ENCODE measurements at places on chromosomes 11 and 22.

DNA sequence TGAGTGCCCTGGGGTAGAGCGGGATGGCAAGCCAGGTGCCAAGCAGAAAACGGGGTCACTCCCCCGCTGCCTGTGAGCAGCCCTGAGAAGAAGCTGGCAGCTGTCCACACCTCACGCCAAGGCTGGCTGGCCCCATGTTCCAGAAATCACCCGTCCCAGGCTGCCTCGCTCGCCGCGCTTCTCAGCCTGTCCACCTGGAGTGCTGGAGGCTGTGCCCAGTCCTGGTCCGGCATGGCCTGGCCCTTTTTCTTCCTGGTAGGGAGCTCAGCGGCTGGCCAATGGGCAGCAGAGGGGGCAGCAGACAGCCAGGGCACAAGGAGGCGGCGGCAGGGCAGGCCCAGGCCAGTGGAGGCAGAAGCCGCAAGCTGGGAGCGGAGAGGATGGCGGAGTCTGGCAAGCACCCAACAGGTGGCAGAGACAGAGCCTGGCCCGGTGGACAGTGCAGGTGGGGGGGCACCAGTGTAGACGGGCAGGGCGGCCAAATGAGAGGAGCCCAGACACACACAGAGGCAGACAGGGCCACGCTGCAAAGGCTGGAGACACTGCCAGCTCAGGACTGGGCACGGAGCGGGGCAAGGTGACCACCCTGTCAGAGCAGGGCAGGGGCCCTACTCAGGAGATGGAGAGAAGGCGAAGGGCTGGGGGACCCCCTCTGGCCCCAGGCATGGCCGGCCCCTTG lies 37.2 kb upstream of the TH start:
- H3K4me1 ChIP-seq: no peaks in the 10 kb centered on the region
- DNase-seq: no peak
- no peaks in the 10 kb centered on the region for H3K36me3 ChIP-seq
- no peak overlapping the region for H3K27ac ChIP-seq
- peaks cover 89% of the 10 kb centered on the region for H3K27me3 ChIP-seq

DNA sequence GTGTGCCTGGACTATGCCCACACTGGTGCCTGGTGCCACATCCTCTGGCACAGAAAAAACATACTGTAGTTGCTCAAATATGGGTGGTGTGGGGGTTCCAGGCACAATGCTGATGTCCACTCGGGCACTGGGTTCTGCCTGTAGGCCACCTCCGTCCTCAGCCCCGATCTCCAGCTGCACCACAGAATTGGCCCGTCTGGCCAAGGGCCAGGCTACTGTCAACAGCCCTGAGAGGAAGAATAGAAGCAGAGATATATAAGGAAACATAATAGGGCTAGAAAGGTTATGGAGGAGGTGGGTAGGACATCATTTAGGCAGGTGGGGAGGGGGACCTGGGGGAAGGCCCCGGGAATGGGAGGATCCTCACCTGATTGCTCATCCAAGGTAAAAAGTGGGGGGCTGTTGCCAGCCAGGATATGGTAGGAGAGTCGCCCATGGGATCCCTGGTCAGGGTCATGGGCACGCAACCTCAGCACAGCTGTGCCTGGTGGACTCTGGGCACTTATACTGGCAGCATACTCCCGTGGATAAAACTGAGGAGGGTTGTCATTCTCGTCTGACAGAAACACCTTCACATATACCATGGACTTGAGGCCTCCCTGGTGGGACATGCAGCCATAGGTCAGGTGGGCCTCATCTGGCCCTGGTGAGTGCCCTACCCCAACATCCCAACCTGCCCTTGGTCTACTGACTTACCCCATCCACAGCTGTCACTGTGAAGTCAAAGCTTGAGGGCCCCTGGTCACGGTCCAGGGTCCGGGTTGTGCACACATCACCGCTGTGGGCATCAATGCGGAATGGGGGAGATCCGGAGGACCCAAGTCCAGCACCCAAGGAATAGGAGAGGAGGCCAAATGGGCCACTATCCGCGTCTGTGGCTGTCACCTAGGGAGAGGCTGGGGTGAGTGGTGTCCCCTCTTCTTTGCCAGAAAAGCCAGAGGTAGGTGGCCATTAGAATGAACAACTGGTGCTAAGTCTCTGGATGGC lies 14.5 kb upstream of the TPP1 start:
- DNase-seq: no peak

GRCh38 chr22:19479355-19480172 lies at the start of gene CDC45:
Gene CDC45 (plus strand): TSS chr22:19479920. CDS start chr22:19479969, 49 bp downstream.
- H3K4me3 ChIP-seq: peak within 1 kb of the TSS; percentile 93
- peak; percentile 98 for DNase-seq
- peaks cover 2% of the 10 kb centered on the region for H3K36me3 ChIP-seq
- H3K4me1 ChIP-seq: 0 out of 2 replicates have a peak, but pooled peaks cover 3% of the 10 kb centered on the region

DNA sequence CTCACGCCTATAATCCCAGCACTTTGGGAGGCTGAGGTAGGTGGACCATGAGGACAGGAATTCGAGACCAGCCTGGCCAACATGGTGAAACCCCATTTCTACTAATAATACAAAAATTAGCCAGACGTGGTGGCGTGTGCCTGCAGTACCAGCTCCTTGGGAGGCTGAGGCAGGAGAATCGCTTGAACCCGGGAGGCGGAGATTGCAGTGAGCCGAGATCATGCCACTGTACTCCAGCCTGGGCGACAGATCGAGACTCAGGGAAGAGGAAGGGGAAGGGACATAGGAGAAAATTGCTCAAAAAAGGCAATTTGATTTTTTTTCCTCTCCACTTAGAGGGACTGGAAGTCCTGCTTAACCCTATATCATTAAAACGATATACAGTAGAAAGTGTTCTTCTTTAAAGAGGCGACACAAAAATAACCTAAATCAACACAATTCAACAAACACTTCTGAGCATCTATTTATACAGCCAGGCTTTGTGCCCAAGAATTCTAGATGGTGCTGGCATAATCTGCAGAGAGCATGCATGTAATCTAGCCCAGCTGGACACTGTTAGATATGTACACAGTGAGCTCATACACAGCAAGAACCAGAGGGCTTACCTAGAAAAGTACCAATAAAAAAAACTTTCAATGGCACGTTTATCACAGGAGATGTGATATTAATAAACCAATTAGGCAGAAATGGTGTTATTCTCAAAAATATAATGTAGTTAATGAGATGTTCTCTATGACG lies 20.9 kb upstream of the DENND5A start:
- no peaks in the 10 kb centered on the region for H3K27me3 ChIP-seq
- no peak overlapping the region for H3K4me3 ChIP-seq
- H3K27ac ChIP-seq: no peak overlapping the region
- no peaks in the 10 kb centered on the region for H3K36me3 ChIP-seq
- peaks cover 6% of the 10 kb centered on the region for H3K4me1 ChIP-seq
- no peak for DNase-seq

- no peak for DNase-seq
- H3K4me1 ChIP-seq: no peaks in the 10 kb centered on the region
- no peak overlapping the region for H3K4me3 ChIP-seq
- H3K27ac ChIP-seq: no peak overlapping the region
Observed at GRCh38 chr11:27718346-27718862, 18.1 kb upstream of the BDNF start.

- no peaks in the 10 kb centered on the region for H3K36me3 ChIP-seq
- no peaks in the 10 kb centered on the region for H3K27me3 ChIP-seq
- H3K4me1 ChIP-seq: no peaks in the 10 kb centered on the region
- H3K4me3 ChIP-seq: no peak overlapping the region
Observed at GRCh38 chr11:109695696-109696095, 273.7 kb downstream of the C11orf87 start.

DNA sequence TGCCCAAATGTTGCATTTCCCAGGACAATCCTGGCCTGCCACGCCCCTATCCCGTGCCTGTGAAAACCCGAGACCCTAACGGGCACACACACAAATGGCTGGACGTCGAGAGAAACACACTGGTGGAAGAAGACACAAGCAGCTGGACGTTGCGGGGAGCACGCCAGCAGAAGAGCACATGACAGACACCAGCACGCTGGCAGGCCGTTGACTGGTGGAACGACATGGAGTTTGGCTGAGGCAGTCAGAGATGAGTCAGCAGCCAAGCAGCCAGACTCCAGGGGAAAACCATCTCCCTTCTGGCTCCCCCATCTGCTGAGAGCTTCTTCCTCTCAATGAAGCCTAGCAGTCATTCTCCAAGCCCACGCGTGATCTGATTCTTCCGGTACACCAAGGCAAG lies 606.7 kb upstream of the LRRC4C start:
- no peak overlapping the region for H3K4me3 ChIP-seq
- no peak overlapping the region for H3K27ac ChIP-seq
- H3K4me1 ChIP-seq: no peaks in the 10 kb centered on the region
- H3K36me3 ChIP-seq: no peaks in the 10 kb centered on the region
- H3K27me3 ChIP-seq: no peaks in the 10 kb centered on the region

DNA sequence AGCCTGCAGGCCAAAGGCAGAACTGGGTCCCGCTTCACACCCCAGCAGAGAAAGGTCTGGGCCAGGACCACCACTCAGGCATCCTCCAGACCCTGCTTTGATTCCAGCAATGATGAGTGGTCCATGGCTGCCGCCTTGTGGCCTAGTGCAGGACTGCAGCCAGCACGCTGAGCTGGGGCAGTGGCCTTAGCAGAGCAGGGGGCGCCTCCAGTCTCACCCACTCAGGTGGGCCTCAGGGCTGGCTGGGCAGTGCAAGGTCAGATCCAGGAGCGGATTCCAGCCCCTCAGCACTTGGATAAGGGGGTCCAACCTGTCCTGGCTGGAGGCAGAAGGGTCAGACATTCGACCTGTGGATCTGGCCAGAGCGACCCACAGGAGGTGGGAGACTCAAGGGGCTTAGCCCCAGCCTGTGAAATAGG lies 9.6 kb upstream of the PDE2A start:
- no peaks in the 10 kb centered on the region for H3K36me3 ChIP-seq
- DNase-seq: no peak
- no peak overlapping the region for H3K27ac ChIP-seq
- H3K27me3 ChIP-seq: no peaks in the 10 kb centered on the region

DNA sequence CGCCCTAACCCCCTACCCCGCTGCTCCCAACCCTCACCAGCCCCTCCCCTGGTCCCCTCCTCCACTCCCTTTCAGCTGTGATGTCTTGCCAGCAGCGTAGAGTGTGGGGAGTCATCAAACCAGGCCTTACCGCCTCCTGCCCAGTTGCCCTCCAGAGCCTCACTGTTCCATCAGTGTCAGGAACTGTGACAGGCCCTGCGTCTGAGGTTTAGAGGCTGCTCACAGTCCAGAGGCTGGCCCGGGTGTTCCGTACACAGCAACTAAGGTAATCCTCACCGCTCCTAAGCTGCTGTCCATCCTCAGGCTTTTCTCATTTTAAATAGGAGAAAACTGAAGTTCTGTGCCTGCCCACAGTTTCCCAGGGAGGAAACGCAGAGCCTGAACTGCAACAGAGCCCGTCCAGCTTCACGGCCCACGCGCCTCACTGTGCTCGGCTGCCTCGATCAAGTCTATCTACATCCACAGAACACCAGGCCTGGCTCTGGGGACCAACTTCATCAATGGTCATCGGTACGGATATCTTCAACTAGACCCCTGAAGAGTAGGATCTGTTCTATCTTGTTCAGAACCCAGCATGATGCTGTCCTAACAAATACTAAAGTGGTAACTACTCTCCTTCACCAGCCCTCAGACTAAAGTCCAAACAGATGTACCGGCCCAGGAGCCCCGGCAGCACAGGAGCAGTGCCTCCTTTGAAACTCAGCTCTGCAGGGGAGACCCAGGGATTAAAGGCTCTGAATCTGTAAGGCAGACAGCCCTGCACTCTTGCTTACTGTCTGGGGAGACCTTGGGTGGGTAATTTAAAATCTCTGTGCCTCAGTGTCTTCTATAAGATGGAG lies 10.3 kb downstream of the VPS37C start:
- no peaks in the 10 kb centered on the region for H3K4me1 ChIP-seq
- H3K36me3 ChIP-seq: no peaks in the 10 kb centered on the region
- no peak overlapping the region for H3K27ac ChIP-seq
- H3K4me3 ChIP-seq: no peak overlapping the region

DNA sequence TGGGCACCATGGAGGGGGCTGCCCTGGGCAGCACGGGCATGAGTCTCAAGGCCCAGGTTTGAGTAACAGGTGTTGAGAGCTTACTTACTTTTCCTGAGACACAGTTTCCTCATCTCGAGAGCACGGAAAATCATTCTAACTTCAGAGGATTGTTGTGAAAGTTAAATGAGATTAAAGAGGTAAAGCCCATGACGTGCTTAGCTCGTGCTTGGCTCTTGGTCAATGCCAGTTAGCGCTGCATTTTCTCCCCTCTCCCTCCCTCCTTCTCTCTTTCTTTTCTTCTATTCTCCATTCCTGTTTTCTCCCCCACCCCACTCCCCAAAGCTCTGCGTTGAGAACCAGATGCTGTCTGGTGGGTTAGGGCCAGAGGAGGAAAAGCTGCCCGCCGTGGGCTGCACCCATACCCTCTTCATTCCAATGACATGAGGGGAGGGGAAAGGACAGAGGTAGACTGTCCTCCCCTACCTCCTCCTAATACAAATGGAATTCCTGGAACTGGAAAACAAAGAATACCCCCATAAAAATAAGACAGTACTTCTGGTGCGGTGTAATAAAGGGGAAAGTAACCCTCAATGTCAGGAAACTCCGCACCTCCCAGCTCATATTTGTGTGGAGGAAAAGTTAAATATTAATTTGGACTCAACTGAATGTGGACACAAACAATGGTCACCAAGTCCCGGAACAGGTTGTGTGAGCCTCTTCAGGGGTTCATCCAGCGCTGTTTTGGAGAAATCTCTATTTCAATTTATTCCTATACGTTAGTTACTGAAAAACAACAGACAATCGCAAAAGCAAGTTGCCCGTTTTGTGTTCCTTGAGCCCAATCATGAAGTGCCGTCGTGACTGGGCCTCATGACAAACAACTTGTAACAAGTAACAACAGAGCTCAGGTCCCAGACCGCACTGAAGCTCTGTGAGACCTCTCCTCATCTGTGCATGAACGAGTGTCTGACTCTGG lies 54.8 kb upstream of the B3GAT1 start:
- no peak for DNase-seq
- H3K36me3 ChIP-seq: no peaks in the 10 kb centered on the region
- no peaks in the 10 kb centered on the region for H3K4me1 ChIP-seq
- H3K27me3 ChIP-seq: no peaks in the 10 kb centered on the region

- no peaks in the 10 kb centered on the region for H3K36me3 ChIP-seq
- peaks cover 92% of the 10 kb centered on the region for H3K27me3 ChIP-seq
- H3K4me1 ChIP-seq: peaks cover 8% of the 10 kb centered on the region
- H3K27ac ChIP-seq: no peak overlapping the region
- DNase-seq: no peak
Observed at GRCh38 chr11:70397336-70397982, 870 bp upstream of the CTTN start.

DNA sequence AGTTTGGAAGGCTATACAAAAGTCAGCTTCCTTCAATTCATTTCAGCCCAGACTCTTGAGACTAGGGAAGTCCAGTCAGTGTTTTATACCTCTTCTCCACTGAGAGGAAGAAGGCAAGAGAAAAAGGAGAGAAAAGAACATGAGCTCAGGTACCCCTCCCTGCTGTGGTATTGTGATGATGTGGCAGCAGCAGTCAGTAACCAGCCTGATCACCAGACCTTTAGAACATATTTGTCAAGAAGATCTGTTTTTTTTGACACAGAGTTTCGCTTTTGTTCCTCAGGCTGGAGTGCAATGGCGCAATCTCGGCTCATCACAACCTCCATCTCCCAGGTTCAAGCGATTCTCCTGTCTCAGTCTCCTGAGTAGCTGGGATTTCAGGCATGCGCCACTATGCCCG lies 21.2 kb upstream of the RPS13 start:
- H3K27me3 ChIP-seq: no peaks in the 10 kb centered on the region
- no peak for DNase-seq
- H3K36me3 ChIP-seq: peaks cover 6% of the 10 kb centered on the region
- no peaks in the 10 kb centered on the region for H3K4me1 ChIP-seq

GRCh38 chr11:92828556-92828955 lies 140.9 kb upstream of the MTNR1B start:
- H3K4me1 ChIP-seq: peaks cover 25% of the 10 kb centered on the region
- H3K27me3 ChIP-seq: no peaks in the 10 kb centered on the region
- H3K4me3 ChIP-seq: no peak overlapping the region
- no peak for DNase-seq
- no peaks in the 10 kb centered on the region for H3K36me3 ChIP-seq

- H3K27me3 ChIP-seq: peaks cover 72% of the 10 kb centered on the region
- no peaks in the 10 kb centered on the region for H3K36me3 ChIP-seq
- H3K27ac ChIP-seq: no peak overlapping the region
Observed at GRCh38 chr11:118139578-118139977, 13.0 kb downstream of the SCN4B start.

Data from MM.1S (cell line).